ELR (cell line): ENCODE measurements at places on chromosomes 7 and 10.
A peak's percentile ranks its signal among the peaks of the same experiment; 100 is the strongest.

DNA sequence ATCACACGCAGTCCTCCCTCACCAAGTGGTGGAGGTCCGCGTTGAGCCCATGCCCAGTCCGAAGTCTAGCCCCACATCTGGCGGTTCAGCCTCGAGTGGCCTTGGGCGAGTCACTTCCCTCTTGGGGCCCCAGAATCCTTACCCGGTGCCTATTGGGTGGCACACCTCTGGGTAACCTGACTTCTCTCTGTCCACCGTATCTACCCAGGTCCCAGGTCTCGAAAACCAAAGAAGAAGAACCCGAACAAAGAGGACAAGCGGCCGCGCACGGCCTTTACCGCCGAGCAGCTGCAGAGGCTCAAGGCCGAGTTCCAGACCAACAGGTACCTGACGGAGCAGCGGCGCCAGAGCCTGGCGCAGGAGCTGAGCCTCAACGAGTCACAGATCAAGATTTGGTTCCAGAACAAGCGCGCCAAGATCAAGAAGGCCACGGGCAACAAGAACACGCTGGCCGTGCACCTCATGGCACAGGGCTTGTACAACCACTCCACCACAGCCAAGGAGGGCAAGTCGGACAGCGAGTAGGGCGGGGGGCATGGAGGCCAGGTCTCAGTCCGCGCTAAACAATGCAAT lies 4.3 kb downstream of the EN2 start:
- no peak for DNase-seq

DNA sequence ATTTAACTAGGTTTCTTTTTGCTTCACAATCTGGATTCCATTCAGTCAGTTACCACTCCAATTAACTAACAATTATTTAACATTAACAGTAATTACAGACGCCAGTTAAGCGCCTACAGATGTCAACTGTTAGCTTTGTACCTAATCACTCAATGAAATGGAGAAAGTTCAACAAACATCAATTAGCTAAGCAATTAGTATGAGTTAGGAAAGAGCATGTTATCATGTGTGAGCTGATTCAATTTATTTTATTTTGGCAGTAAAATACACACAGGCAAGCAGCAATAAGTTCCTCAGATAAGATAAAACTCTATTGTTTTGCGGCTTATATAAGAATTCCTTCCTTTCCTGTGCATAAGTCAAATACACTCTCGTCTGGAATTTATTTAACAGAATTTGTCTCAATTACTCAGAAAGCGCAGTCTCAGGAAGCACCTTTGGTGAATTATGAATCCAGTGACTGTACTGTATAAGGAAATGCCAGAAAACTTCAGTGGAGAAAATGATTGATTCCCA lies 427.1 kb upstream of the GALNT17 start:
- no peak for DNase-seq

- DNase-seq = no peak
Observed at GRCh38 chr7:157700231-157701005, 363.6 kb downstream of the DNAJB6 start.

DNA sequence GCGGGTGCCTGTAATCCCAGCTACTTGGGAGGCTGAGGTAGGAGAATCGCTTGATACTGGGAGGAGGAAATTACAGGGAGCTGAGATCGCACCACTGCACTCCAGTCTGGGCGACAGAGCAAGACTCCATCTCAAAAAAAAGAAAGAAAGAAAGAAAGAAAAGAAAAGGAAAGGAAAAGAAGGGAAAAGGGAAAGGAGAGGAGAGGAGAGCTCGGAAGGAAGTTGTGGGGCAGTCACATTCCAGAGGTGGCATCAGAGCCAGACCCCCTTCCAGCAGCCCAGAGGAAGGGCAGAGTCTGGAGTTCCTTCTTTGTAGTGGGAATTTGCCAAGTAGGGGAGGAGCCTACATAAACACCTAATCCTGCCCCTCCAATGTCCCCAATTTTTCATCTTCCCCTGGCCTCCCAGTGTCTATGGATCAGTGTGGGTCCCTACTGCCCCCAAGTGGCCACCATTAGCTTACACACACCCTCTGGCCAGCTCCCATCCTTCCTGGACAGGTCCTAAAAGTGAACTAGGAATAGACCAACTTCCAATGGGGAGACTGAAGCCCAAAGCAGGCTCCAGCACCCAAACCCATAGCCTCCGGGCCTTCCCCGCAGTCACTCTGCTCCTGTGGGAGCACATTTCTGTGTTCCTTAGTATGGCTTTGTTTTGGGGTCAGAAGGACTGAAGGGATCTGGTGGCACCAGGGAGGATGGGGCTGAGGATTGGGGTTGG lies 39.6 kb upstream of the HSPB1 start:
- DNase-seq = peak; percentile 73

- DNase-seq = no peak
Observed at GRCh38 chr10:32731527-32731926, 226.5 kb downstream of the ITGB1 start.

DNA sequence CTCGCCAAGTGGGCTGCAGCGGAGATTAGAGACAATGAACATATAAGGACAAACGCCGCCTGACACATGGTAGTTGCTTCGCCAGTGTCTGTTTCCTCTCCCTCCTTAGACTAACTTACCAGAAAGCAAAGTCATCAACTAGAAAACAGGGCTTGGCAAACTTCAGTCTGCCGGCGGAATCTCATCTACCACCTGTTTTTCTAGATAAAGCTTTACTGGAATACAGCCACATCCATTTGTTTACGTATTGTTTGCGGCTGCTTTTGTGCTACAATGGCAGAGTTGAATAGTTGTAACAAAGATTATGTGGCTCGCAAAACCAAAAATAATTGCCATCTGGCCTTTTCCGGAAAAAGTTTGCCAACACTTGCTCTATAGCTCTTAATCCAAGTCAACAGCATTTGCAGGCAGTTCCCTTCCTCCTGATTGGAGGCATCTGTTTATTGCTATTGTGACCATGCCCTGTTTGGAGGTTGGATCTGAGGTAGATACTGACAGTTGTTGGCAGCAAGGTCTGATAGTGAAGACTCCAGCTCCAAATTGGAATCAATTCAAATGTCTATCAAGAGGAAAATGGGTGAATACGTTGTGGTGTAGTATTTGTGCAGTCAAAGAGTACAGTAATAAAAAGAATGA lies 260.6 kb downstream of the POU6F2 start:
- DNase-seq = no peak

GRCh38 chr10:132494866-132495630 lies 42.5 kb upstream of the INPP5A start:
- DNase-seq = no peak

DNA sequence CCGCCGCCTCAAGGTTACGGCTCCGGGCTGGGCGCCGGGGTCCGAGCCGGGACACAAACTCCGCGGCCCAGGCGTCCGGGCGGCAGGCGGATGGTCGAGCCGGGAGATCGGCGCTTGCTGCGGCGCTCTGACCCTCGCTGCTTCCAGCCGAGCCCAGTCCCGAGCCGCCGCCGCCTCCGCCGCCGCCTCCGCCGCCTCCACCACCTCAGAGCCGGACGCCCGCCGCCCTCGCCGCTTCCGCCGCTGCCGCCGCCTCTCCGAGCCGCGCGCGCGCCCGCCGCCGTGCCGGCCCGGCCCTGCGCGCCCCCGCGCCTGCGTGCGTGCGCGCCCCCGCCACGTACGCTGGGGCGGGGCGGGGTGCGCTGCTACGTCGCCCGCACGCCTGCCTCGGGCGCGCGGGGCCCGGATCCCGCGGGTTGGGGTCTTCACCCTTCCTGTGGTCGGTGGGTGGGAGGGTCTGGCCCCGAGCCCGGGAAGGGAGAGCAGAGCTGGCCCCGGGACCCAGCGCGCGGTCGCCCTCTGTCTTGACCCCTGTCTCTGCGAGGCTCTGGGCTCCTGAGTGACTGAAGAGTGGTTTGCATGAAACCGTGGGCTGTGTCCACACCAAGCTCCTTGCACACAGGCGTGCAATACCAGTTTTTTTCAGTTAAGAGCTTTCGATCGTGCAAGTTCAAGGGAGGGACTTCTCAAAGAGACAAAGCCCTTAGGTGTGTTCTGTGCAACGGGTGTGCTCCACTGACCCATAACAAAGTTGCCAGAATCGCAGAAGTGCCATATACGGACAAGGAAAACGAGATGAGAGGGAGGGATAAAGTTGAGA lies at the start of gene SMURF1:
Gene SMURF1 (minus strand): TSS at position 256 of the 820 bp plus-strand sequence. CDS start 328 bp downstream, outside the sequence.
- DNase-seq = peak; percentile 75

GRCh38 chr10:103053659-103054581 lies 135.8 kb downstream of the CNNM2 start:
- peak; percentile 49 for DNase-seq

GRCh38 chr10:29394321-29394932 lies 105.6 kb downstream of the LYZL1 start:
- DNase-seq = no peak

DNA sequence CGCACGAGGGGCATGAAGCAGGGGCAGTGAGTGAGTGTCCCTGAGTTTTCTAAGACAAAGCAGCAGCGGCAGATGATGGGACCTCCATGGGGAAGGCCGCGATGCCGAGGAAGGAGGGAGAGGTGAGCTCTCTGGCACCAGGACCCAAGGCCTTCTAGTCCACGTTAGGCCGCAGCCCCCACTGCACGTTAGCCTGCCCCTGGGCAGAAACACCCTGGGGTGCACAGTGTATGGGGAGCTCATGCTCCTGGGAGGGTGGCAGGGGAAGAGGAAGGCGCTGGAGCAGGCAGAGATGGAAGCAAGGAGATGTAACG lies 97.3 kb upstream of the IKZF1 start:
- no peak for DNase-seq

DNA sequence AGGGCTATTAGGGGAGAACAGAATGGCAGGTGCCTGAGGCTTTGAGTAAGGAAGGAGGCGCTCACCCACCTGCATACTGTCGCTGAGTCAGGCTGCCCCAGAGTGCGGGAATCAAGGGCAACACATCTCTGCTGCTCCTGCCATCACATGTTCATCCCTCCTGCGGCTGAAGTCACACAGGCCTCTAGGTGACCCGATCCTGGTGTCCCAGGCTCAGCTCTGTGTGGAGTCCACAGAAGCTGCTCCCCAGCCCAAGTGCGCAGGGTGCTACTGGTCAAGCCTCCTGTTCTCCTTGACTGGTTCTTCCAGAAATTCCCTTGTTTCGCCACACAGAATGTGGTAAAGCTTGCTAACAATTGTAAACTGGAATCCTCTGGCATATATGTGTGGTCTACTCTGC lies 96.9 kb upstream of the IL6 start:
- DNase-seq = no peak

DNA sequence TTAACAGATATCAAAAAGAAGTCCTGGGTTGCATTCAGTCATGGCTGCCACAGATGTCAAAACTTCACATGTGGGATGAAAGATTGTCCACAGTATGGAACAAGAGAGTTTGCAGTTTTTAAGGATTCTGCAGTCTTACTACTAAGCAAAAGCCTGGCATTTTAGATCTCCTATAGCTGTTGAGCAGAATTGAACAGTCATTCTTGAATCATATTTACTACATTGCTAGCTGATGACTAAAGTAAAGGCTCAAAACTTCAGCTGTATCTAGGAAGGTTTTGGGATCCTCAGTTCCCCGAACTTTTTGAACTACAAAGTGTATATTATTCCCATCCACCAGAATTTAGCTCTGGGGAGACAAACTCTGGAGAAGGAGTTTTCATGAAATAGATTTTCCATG lies 31.0 kb downstream of the BET1 start:
- DNase-seq = peak; percentile 79

- no peak for DNase-seq
Observed at GRCh38 chr7:18535810-18536415, 40.4 kb downstream of the HDAC9 start.

DNA sequence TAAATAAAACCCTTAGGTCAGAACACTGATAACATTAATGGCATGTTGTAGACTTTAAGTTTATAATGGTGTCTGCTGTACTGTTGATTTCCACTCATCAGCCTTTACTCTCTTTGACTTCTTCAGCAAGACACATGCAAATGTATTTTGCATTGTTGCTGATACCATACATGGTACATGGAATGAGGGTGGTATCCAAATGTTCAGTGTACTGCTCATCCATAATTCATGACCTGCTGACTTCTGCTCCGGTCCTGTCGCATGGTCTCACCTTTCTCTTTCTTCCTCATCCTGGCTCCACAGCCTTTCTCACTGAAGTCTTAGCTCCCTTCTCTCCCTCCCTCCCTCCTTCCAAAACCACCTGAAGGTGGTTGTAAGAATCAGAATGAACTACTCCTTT lies 4.7 kb upstream of the CUBN start:
- DNase-seq = no peak

DNA sequence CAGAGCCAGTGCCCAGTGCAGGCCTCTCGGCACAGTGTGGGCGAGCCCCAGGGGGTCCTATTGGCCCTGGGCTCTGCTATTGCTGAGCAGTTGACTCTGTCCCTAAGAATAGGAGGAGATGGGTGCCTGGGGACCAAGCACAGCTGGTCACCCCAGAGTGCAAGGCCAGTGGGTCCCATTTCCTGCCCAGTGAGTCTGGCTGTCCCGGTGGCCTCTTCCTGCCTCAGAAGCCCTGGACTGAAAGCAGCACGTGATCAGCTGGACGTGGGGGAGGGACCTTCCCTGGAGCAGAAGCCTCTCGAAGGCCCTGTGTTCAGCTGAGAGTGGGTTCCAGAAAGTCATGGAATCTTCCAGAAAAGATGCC lies 42.0 kb downstream of the PWWP2B start:
- DNase-seq = no peak

GRCh38 chr7:71793251-71793650 lies 618.9 kb downstream of the CALN1 start:
- no peak for DNase-seq

GRCh38 chr10:84158061-84158460 lies 15.5 kb upstream of the GPR15LG start:
- DNase-seq = no peak

- no peak for DNase-seq
Observed at GRCh38 chr10:35304649-35305048, 31.7 kb upstream of the CCNY start.

DNA sequence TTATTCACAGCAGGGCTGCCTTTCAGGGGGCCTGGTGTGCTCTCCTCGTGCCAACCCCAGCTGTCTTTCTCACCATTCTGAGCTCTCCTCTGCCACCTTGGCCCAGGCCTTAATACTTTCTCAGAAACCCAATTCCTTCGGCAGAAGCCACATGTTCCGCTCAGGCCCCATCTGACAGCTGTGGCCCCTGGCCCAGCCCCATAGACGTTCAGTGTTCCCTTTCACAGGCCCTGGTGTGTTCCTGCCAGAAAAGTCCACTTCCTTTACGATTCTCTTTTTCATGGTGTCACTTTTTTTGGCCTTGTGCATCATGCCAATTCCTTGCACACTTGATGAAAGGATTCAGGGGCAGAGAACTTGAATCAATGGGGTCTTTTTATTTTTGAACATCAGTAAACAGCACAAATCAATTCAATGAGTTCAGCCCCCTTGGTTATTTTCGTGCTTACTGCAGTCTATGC lies 15.9 kb upstream of the GPNMB start:
- no peak for DNase-seq

GRCh38 chr10:70119623-70120022 lies 13.0 kb downstream of the AIFM2 start:
- no peak for DNase-seq

DNA sequence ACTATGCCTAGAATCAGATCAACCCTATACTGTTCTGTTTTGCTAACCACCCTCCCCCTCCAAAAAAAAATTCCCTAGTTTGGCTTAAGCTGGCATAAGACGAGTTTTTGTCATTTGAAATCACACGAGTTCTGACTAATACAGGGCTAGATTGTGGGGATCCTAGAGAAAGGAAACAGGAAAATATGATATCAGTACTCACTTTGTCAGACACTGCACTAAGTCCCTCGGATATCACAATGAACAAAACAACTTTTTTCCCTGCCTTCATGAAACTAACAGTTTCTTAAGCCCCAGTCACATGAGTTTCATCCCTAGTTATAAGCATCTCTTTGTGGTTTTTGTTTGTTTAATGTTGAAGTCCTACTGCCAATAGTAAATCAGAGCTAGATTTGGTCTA lies 118.5 kb downstream of the ITGB8 start:
- no peak for DNase-seq
